ENCODE measurements at places on chromosomes 13 and 19.
A peak's percentile ranks its signal among the peaks of the same experiment; 100 is the strongest.

GRCh38 chr13:39259371-39260140 lies 221.3 kb downstream of the NHLRC3 start:
- DNase-seq: no peak

DNA sequence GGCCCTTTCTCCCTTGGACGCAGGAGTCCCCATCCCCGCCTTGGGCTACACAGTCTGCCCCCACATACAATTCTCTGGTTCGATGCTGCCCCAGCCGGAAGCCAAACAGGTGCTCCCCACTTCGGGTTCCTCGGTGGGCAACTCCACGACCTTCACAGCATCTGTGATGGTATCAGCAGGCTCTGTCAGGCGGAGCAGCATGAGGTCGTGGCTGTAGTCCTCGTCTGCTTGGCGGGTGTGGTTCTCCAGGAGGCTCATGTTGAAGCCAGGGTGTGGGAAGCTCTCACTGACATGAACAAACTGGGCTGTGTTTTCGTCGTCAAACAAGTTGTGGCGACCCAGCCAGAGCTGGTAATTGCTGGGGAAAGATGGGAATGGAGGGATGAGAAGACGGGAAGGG lies 3.5 kb downstream of the KLK1 start:
- DNase-seq: no peak

- no peak for DNase-seq
Measured at GRCh38 chr19:5623397-5624017, 624 bp downstream of the SAFB start.

- DNase-seq: no peak
Measured at GRCh38 chr13:69324090-69324886, 783.3 kb upstream of the ATXN8OS start.

DNA sequence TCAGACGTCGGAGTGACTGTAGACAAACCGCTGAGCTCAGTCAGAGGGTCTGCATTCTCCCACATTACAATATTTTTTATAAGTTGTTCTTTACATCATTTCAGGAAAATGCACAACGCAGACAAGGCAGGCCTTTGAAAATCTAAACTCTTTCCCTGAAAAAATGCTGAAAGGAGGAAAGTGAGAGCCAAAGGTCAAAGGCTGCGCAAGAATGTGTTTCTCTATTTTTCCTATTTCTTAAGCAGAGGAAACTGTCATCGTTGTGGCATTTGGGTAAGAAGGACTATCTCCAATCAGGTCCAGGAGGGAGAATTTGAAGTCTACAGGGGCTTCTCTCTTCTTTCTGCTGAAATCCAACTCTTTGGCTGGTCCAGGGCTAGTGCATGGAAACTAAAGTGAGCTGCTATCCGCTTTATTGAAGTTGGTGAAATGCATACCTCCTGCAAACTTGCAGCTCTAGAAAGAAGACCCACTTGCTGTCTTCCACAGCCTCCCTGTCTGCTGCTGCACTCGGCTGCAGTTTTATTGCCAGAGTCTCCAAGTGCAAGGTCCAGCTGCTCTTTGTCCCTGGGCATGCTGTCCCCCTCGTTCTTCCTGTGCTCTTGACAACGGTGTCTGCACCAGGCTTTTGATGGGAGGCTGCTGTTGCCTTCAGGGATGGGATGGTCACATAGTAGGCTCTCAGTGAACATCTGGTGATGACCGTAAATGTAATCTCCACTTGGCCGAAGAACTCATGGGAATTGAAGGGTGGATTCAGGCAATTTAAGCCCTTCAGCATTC lies 31.2 kb downstream of the ZNF536 start:
- DNase-seq: no peak

- DNase-seq: peak; percentile 47
Measured at GRCh38 chr19:50537769-50538230, 24.1 kb upstream of the ASPDH start.

GRCh38 chr13:91459485-91459884 lies 61.1 kb downstream of the GPC5 start:
- no peak for DNase-seq

DNA sequence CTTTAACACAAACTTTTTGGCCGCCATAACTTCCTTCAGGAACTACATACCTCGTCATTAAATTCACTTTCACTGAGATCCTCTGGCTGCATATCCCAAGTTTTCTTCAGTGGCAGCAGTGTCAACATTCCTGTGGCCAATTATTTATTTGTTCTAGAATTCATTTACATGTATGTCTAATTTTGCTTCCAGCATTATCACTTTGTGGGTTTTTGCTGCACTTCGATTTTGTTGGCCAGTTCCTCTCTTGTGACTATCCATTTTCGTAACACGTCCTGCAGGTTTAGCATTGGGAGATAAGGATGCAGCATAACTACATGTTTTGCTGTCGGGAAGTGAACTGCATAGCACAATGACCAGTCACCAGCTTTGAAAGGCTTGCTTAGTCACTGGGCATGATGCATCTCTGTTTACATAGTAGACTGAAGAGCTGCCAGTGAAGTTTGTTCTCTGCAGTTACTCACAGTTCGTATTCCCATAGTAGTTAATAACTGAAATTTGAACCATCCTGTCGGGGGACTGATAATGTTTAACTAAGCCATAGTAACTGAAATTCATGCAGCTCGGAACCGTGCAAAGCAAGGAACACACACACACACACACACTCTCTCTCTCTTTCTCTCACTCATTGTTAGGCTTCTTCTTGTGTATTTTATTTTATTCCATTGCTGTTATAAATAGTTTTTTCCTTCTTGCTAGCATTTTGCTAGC lies 28.3 kb downstream of the ZNF507 start:
- DNase-seq: no peak

- no peak for DNase-seq
Measured at GRCh38 chr13:46484561-46484960, 68.4 kb upstream of the LRCH1 start.

DNA sequence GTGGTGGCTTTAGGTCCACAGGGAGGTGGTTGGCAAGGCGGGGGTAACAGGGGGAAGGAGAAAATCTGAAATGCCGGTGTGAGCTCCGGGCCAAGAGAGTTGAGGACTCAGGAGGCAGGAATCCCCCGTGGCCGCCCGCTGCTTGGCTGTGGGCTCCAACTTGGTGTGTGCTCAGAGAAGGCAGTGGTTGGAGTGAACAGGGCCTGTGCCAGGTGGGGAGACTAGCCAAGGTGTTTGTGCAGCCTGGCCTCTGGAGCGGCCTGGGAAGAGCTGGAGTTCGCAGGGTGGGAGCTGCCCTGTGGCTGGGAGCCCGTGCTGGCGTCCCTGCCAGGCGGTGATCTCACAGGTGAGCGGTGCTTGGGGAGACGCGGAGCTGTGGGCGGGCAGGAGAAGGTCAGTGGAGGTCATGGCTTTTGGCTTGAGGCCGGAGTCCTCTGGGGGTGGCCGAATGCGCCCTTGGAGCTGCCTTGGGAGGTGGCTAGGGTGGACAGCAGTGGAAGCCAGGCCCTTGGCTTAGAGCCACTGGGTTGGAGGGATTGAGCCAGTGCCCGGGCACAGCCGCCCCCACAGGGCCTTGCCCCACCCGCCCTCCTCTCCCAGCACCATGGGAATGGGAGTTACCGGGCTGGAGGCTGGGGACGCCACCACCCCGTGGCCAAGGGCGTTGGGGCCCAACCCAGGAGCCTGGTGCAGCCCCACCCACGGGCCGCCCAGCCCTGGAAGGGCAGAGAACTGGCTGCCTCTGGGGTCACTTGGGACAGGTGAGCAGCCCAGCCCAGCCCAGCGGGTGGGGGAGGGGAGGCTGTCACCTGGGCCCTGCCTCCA lies 7.1 kb upstream of the CIRBP start:
- DNase-seq: no peak

GRCh38 chr19:30681162-30682100 lies 309.2 kb downstream of the ZNF536 start:
- no peak for DNase-seq

- no peak for DNase-seq
Measured at GRCh38 chr19:50750010-50750409, 20.3 kb upstream of the GPR32 start.

GRCh38 chr13:112903606-112904195 lies 65.3 kb upstream of the MCF2L start:
- no peak for DNase-seq

DNA sequence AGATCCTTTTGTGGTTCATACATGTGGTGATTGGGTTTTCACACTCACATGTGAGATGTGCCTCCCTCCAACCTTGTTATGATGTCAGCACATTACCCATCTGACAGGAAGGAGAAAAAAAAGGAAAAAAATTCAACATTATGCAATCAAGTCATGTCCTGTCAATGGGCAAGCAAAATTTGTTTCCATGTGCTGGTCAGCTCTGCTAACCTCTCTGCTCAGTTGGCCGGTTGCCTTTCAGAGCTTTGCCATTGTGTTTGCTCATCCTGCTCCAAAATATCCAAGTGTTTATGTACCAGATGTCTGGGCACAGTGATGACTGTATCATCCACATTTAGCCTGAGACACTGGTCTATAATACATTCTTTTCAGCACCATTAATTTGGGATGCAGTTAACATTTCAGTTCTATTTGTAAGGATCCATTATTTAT lies 27.0 kb upstream of the METTL21C start:
- DNase-seq: no peak

DNA sequence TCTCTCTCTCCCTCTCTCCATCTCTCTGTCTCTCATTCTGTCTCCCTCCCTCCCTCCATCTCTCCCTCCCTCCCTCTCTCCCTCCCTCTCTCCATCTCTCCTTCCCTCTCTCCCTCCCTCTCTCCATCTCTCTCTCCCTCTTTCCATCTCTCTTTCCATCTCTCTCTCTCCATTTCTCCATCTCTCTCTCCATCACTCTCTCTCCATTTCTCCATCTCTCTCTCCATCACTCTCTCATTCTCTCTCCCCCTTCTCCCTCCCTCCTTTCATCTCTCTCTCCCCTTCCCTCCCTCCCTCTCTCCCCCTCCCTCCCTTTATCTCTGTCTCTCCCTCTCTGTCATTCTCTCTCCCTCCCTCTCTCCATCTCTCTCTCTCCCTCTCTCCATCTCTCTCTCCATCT lies 55.7 kb upstream of the NFIC start:
- DNase-seq: no peak

- DNase-seq: no peak
Measured at GRCh38 chr19:56301155-56301554, 13.5 kb downstream of the ZSCAN5A start.

DNA sequence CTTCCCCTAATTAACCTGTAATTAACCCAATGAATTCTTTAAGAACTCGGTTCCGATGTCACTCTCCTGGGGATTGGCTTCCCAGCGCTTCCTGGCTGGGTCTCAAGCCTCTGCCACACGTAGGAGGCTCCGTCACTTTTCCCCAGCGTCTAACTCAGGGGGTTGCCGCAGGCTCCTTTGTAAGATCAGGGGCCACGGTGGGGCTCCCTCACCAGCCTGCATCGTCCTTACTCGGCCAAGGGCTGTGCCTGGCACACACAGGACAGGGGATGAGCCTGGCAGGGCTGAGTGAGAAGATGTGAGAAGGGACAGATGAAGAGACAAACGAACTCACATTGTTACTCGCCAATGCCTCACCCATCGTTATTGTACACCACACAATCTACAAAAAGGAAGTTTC lies 20.9 kb upstream of the ATP11A start:
- no peak for DNase-seq

GRCh38 chr19:23515551-23515950 lies 120.3 kb upstream of the ZNF91 start:
- DNase-seq: no peak

DNA sequence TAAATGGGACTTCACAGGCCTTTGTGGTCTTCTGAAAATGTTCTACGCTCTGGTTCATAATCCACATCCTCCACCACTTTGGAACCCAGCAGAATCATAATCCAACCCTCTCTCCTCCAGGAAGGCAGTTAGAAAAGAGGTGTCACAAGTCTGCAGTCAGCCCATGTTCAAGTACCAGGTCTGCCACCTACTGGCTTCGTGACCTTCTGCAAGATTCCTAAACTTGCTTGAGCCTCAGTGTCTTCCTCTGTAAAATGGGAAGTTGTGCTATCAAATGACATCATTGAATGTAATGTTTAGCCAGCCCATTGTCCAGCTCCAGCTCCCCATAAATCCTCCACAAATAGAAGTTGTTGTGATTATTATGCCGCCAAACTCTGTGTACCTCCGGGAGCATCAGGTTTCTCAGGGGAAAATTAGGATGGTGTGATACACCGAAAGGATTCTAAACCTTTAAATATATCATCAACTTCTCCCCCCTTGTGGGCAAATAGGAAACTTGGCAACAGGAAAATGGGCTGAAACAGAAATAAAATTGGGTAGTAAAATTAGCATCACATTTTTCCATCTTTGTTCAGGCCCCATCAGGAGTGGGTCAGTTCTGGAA lies 109.7 kb downstream of the NUFIP1 start:
- no peak for DNase-seq

DNA sequence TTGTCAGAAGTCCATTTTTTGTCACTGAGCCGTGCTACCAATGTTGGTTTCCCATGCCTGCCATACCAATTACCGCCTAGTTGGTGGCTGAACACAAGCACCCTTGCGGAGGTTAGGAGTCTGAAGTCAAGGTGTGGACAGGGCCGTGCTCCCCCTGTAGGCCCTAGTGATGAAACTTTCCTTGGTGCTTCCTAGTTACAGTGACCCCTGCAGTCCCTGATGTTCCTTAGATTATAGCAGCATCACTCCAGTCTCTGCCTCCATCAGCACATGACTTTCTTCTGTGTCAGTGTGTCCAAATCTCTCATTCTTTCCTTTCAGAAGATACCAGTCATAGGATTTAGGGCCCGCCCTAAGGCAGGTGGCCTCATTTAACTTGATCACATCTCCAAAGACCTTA lies 99.0 kb downstream of the MYO16 start:
- no peak for DNase-seq

DNA sequence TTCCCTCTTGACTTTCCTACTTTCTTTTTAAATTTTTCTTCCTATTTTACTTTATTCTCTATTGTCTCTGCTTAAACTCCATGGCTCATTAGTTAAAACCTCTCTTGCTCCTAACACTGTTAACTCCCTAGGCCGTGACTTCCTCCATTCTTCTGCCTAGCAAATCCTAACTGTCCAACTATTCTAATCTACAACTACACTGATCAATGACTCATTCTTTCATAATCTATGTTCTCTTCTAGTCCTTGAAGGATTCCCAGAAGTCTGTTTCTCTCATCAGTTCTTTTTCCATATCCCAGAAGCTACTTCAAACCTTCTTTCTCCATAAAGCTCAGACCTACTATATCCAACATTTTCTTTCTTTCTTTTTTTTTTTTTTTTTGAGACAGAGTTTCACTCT lies 66.9 kb downstream of the MICU2 start:
- DNase-seq: no peak

DNA sequence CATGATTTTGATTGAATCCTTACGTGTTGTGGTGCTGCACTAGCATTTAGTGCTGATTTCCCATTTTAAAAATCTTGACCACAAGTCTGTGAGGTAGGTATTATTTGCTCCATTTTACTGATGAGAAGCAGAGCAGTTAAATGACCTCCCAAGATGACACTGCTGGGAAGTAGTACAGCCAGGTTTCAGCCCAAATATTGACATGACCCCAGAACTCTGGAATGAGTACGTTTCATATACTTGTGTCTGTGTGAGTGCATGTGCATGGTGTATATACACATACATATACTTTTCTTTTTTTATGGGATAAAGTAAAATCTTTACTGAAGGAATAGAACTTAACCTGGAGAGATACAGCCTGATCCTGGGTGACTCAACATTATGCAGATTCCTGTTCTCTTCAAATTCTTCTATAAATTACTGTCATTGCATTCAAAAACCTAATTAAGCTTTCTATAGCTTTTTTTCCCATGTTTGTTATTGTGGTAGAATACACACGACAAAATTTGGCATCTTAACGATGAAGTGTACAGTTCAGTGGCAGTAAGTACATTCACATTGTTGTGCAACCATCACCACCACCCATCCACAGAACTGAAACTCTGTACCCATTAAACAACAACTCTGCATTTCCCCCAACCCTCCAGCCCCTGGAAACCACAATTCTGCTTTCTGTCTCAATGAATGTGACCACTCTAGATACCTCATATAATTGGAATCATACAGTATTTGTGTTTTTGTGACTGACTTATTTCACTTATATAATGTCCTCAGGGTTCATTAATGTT lies 311.9 kb downstream of the MTUS2 start:
- no peak for DNase-seq

All from T-cell (primary cell).